Nucleus accumbens (tissue), 56 donors: ENCODE measurements at places on chromosomes 7 and 10.

DNA sequence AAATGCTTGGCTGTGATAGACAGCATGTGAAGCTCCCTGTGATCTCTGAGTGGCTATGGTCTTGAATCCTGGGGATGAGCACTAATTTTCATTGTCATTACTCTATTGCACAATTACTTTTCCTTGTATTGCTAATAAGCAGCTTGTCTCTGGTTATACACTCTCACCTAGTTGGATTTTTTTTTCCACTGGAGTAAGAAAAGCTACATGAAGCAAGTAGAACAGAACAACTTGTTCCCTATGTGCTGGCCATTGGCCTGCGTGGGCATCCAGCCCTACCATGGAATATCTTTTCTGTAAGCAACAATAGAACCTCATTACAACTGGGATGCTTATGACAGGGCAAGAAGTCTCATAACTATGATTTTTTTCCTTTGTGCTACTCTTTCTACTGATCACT lies 807.4 kb downstream of the TNS3 start:
- no peak for DNase-seq

DNA sequence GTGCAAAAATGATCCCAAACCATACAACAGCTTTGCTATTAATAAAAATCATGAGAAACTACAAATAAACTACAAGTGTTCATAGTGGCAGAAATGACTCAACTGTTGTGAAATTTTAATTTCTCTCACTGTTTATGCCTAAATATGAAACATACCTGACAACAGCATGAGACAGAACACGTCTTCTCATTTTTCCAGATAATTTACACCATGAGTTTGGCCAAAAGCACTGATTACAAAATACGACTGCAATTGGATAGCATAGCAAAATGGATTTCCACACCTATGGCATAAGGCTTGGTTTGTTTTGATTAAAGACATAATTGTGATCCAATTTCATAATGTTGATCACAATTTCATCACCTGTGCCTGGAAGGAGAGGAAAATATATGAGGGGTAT lies 608.6 kb downstream of the GATA3 start:
- DNase-seq, result no peak

- no peak for DNase-seq
These were observed 247.8 kb upstream of the IGFBP3 start for GRCh38 chr7:46168671-46169383.

GRCh38 chr10:7577176-7577575 lies 89.6 kb downstream of the ITIH5 start:
- DNase-seq, result no peak
